Adrenal gland (tissue), 19 donors: ENCODE measurements at places on chromosomes 7 and 10. TPM values are rescaled to one million over a fixed set of nuclear protein-coding genes. Genes with fewer than 3 reads are reported as not detected.

DNA sequence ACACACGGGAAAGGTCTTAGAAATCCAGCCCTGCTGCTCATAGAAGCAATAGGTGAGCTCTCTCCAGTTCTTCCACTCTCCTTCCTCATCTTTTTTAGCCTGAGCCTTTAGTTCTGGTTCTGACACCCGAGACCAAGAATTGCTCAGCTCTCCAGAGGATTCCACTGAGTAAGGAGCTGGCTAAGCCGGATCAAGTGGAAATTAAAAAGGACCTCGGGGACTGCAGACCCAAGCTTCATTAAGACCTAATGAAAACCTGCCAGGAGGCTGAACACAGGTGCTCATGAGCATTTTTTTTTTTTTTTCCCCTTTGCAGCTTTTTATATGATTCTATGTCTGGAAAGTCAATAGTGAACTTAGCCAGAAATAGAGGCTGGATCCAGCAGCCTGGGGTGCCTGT is 1176.0 kb upstream of the AUTS2 start:
- no peaks in the 10 kb centered on the region for H3K36me3 ChIP-seq
- H3K27ac ChIP-seq, result no peak overlapping the region
- no peaks in the 10 kb centered on the region for H3K4me1 ChIP-seq
- H3K27me3 ChIP-seq, result no peaks in the 10 kb centered on the region
- no peak for DNase-seq
- no peak overlapping the region for H3K4me3 ChIP-seq

DNA sequence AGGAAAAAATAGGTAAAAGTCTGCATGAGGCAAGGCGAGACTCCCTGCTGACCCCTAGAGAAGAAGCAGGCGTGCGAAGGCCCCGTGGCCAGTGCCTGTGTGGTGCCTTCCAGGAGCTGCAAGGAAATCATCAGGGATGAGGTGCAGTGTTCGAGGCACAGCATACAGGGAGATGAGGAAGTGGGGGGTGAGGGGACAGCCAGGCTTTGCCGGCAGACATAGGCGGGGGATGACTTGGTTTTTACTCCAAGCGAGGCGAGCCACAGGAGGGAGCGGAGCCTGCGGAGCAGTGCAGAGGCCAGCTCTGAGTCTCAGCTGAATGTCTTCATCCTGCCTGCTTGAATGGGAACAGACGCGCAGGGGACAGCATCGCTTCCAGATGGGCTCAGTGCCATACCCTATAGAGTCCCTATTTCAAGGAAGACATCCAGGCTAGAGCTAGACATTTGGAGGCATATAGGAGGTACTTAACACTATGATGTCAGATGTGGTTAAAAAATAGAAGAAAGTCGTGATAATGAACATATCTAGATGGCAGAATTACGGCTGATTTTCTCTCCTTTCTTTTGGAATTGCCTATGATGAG is 49.5 kb downstream of the TCERG1L start:
- no peak overlapping the region for H3K27ac ChIP-seq
- no peaks in the 10 kb centered on the region for H3K27me3 ChIP-seq
- H3K4me3 ChIP-seq, result no peak overlapping the region
- H3K36me3 ChIP-seq, result no peaks in the 10 kb centered on the region
- no peak for DNase-seq

The CALHM3 gene
- not detected for total RNA-seq

GRCh38 chr10:137031-137430 is 1.8 kb downstream of the ZMYND11 start:
- H3K4me3 ChIP-seq, result no peak overlapping the region
- H3K36me3 ChIP-seq, result no peaks in the 10 kb centered on the region
- no peaks in the 10 kb centered on the region for H3K27me3 ChIP-seq
- H3K27ac ChIP-seq, result no peak overlapping the region
- H3K4me1 ChIP-seq, result peaks cover 40% of the 10 kb centered on the region

GRCh38 chr7:73810998-73811360 is 19.8 kb upstream of the CLDN4 start:
- H3K27ac ChIP-seq, result no peak overlapping the region
- H3K27me3 ChIP-seq, result no peaks in the 10 kb centered on the region
- no peak for DNase-seq

GRCh38 chr10:30151581-30152389 is 92.4 kb upstream of the JCAD start:
- H3K27ac ChIP-seq, result no peak overlapping the region
- no peaks in the 10 kb centered on the region for H3K4me1 ChIP-seq
- peak; percentile 39 for DNase-seq
- H3K36me3 ChIP-seq, result no peaks in the 10 kb centered on the region

GRCh38 chr7:140222814-140223213 is 46.0 kb upstream of the KDM7A start:
- no peaks in the 10 kb centered on the region for H3K27me3 ChIP-seq
- no peaks in the 10 kb centered on the region for H3K4me1 ChIP-seq
- no peak overlapping the region for H3K4me3 ChIP-seq
- no peak overlapping the region for H3K27ac ChIP-seq
- H3K36me3 ChIP-seq, result no peaks in the 10 kb centered on the region
- no peak for DNase-seq

DNA sequence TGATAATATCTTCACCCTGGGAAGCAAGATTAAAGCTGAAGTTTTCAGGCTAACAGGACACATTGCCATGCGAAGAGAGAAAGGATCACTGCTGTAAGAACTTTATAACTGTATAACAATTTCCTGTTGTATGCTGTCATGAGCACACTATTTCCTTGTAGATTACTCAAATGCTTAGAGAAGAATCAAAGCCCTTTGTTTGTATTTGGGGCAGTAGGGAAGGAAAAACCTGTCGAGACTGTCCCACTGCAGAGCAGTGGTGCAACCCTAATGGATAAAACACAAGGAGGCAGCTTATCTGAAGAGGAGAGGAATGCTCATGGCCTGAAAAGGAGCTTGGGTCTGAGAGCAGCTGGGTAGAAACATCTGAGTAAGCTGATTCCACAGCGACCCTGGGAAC is 327.7 kb upstream of the NPSR1 start:
- no peak overlapping the region for H3K27ac ChIP-seq
- H3K27me3 ChIP-seq, result no peaks in the 10 kb centered on the region
- H3K4me1 ChIP-seq, result no peaks in the 10 kb centered on the region
- no peak for DNase-seq
- no peak overlapping the region for H3K4me3 ChIP-seq

GRCh38 chr10:3777981-3778691 is 6.9 kb downstream of the KLF6 start:
- DNase-seq, result peak; percentile 39
- H3K4me3 ChIP-seq, result no peak overlapping the region
- H3K36me3 ChIP-seq, result peaks cover 73% of the 10 kb centered on the region
- peaks cover 75% of the 10 kb centered on the region for H3K4me1 ChIP-seq
- no peak overlapping the region for H3K27ac ChIP-seq

DNA sequence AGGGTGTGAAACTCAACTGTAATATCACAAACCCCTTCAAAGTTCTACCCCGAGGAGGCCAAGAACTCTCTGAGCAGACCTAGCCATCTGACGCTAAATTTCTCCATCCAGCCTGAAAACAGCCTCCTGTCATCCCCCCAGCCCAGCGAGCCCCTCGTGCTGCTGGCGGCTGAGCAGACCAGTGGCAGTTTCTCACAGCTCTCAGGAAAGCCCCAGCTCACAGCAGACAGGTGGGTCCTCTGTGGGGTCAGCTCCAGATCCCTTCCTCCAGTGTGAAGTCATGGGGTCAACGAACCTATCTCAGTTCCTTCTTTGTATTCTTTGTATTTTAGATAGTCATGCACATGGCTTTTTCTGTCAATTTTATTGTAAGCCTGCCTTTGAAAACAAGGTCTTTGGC is 7.8 kb downstream of the GARIN1A start:
- no peak for DNase-seq
- no peaks in the 10 kb centered on the region for H3K4me1 ChIP-seq
- H3K27me3 ChIP-seq, result no peaks in the 10 kb centered on the region
- no peak overlapping the region for H3K4me3 ChIP-seq

GRCh38 chr7:91168871-91169829 is 95.1 kb upstream of the FZD1 start:
- no peaks in the 10 kb centered on the region for H3K4me1 ChIP-seq
- H3K27ac ChIP-seq, result no peak overlapping the region
- no peak overlapping the region for H3K4me3 ChIP-seq

DNA sequence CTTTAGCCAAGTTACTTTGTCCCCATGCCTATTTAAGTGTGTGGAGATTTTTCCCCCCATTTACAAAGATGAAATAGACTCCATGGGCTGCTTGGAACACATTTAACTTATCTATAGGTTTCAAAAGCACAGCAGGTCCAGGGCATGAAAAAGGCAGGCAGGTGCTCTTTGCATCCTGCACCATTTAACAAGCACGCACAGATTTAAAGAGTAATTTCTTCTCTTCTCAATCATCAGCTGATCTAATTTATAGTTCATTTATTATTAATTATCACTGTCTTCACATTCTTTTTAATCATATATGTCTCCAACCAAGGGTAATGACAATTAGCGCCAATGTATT is 156.8 kb downstream of the CACNA2D1 start:
- H3K4me1 ChIP-seq, result peaks cover 11% of the 10 kb centered on the region
- H3K27ac ChIP-seq, result no peak overlapping the region
- no peaks in the 10 kb centered on the region for H3K36me3 ChIP-seq
- DNase-seq, result no peak

DNA sequence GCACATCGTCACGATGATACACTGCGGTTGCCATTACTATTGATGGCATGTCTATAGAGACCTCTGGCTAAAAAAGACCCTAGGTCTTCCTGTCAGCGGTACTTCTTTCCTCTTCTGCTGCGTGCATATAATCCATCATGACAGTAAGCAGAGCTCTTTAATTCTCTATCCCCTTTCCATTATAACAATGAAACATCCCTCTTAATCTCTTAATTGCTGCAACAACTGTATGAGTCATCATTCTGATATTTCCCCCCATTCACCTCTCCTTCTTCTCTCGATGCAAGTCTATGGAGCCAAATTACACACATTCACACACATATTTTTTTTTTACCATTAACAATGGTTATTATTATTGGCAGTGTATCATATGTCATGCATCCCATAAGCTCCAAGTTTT is 45.2 kb upstream of the AKR1E2 start:
- H3K27ac ChIP-seq, result no peak overlapping the region
- H3K4me3 ChIP-seq, result no peak overlapping the region
- no peak for DNase-seq
- H3K36me3 ChIP-seq, result no peaks in the 10 kb centered on the region

GRCh38 chr7:121026159-121026558 is 37.6 kb downstream of the CPED1 start:
- H3K4me3 ChIP-seq, result no peak overlapping the region
- H3K36me3 ChIP-seq, result no peaks in the 10 kb centered on the region
- H3K27ac ChIP-seq, result no peak overlapping the region

DNA sequence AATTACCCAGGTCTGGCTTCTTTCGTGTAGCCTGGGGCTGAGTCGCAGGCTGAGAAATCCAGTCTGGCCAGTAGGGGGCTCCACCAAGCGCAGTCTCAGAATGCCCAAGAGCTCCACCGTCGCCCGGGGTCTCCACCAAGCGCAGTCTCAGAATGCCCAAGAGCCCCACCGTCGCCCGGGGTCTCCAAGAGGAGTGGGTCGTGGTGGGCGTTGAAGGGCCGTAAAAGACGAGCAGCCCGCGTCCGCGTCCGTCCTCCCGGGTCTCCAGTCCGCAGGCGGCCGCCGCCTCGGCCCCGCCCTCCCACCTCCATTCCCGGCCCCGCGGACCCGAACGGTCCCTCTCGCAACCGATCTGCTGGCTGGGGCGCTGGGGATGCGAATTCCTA is 892 bp upstream of the ZYX start:
- no peaks in the 10 kb centered on the region for H3K27me3 ChIP-seq
- peak overlapping the region; percentile 94 for H3K4me3 ChIP-seq
- H3K27ac ChIP-seq, result peak overlapping the region; percentile 88
- peak; percentile 89 for DNase-seq
- H3K4me1 ChIP-seq, result peaks cover 39% of the 10 kb centered on the region

The HOXA2 gene
- total RNA-seq, result 1.2 TPM

DNA sequence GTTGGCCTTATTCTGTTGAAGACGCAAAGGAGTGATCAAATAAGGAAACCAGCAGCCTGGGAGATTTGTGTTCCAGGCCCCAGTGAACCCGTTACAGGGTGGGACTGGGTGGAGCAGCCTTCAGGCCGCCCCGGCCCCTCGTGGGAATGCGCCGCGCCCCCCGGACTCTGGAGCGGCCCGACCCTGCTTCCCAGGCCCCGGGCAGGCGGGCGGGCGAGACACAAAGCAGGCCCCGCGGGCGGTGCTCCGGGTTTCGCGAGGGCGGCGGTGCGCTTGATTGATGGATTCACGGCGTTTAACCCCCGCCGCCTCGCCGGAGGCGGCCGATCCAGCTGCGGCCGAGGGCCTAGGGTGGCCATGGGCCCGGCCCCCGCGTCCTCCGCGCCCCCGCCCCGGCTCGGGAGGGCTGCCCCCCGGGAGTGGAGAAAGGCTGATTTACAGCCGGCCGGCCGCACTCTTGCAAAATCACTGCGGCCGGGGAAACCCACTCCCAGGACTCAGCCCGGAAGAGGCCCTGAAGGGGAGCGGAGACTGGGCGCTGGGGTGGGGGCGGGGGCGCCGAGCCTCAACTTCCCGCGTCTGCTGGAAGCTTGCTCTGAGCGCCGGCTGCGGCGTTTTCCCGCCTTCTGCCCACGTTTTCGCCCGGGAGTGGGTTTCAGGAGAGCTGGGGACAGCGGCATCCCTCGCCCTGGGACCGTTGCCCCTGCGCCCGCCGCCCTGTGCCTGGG is 299.6 kb upstream of the NFE2L3 start:
- DNase-seq, result no peak
- H3K27me3 ChIP-seq, result peaks cover 45% of the 10 kb centered on the region
- H3K4me3 ChIP-seq, result peak overlapping the region; percentile 42
- no peaks in the 10 kb centered on the region for H3K36me3 ChIP-seq
- peaks cover 40% of the 10 kb centered on the region for H3K4me1 ChIP-seq
- H3K27ac ChIP-seq, result no peak overlapping the region

The ELN gene
- 20.3 TPM for total RNA-seq

GRCh38 chr10:71771821-71772617 is 1.3 kb downstream of the VSIR start:
- no peaks in the 10 kb centered on the region for H3K36me3 ChIP-seq
- peaks cover 72% of the 10 kb centered on the region for H3K4me1 ChIP-seq
- no peaks in the 10 kb centered on the region for H3K27me3 ChIP-seq

- no peaks in the 10 kb centered on the region for H3K27me3 ChIP-seq
- no peak overlapping the region for H3K4me3 ChIP-seq
- peak; percentile 94 for DNase-seq
- H3K36me3 ChIP-seq, result no peaks in the 10 kb centered on the region
- peaks cover 20% of the 10 kb centered on the region for H3K4me1 ChIP-seq
- peak overlapping the region; percentile 56 for H3K27ac ChIP-seq
Observed at GRCh38 chr7:66170309-66171231, 34.6 kb upstream of the TPST1 start.

GRCh38 chr7:102459221-102459844 is 5.3 kb downstream of the ALKBH4 start:
- DNase-seq, result no peak
- no peaks in the 10 kb centered on the region for H3K36me3 ChIP-seq
